ENCODE measurements at places on chromosomes 16 and 17. TPM values are rescaled to one million over a fixed set of nuclear protein-coding genes. Genes with fewer than 3 reads are reported as not detected.

DNA sequence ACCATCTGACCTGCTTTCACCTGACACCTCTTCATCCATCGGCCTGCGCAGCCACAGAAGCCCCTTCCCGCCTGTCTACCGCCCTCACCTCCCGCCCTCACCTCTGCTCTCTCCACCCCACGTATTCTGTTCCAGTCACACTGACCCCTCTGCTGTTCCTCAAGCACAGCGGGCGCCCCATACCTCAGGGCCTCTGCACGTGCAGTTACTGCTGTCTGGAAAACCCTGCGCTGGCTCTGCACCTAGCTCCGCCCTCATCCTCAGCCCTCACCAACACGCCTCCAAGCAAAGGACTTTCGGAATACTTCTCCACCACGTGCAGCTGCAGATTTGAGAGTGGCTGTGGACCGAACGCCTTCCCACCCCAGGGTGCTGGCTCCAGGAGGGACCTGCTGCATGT is 24.6 kb upstream of the PABPN1L start:
- DNase-seq: no peak

TPPP3 gene
- 55.9 TPM for polyA plus RNA-seq

HSD11B2 gene
- polyA plus RNA-seq: 35.1 TPM

DNA sequence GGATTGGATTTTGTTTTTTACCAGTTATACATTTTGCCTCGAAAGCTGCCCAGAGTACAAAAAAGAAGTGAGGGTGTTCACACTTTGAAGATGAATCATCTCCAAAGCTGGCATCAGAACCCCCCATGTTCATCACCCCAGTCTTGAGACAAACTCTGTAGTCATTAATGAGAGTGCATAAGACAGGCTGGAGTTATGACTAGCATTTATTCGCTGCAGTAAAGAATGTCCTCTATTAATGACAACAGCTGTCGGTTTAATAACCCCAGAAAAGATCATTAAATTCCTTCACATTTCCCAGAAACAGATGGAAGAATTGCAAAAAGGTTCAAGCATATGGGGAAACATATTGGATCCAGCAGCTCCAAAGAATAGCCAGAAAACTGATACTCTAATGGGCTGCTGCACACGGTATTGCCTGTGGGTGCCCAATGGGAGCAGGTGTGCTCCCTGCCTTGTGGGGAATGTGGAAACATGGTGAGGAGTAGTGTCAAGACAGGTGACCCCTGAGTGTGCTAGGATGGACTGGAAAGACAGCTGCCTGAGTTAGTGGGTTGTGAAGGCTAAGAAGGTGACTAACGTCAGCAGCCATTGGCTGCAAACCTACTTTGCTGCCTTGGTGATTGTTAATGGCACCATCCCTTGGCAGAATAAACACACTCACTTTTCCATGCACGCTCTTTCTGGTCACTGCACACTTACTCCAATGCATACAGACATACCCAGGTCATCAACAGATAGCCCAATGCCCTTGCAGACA is 81.9 kb downstream of the AIPL1 start:
- no peak for DNase-seq

C17orf50 gene
- 0.26 TPM for polyA plus RNA-seq

DNA sequence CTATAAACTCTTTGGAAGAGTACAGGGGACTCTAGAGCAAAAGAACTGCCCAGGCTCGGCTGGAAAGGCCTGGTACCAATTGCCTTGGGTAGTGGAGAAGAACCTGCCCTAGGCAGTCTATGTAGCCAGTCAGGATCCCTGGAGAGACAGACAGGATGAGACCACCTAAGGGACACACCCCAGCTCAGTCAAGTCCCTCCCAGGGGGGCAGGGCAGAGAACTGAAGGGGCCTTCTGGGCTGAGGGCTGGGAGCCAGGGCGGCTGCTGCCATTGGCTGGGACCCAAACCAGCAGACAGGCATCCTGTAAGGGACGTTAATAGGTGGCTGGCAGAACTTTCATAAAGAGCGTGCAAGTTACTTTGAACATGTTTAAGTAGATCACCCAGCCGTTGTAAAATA is 12.8 kb upstream of the SLC38A8 start:
- DNase-seq: no peak

DNA sequence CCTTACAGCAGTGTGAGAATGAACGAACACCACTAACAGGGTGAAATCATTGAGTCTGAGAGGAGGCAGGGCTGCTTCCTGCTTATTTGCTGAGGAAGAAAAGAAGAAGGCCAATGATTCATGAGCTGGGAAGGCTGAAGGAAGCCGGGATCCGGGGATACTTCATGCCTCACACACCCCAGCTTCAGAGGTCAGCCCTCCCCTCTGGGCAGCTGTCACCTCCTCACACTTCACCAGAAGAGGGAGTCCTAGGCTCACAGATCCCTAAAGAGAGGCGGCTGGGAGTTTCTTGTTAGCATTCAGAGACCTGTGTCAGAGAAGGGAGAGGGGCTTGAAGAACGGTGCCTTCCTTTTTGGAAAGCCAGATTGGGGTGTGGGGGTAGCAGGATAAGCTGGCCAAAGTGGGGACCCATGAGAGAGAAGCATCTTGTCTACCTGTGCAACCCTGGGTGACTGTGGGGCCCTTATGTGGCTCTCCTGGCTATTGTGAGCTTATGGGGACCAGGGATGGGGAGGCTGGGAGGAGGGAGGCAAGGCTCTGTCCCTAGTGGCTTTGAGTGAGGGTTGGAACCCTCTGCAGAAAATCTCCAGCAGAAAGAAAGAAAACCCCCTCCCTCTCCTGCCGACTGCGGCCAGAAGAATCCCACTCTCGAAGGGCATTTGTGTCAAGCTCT is 94.6 kb downstream of the RGS9 start:
- peak; percentile 67 for DNase-seq

DNA sequence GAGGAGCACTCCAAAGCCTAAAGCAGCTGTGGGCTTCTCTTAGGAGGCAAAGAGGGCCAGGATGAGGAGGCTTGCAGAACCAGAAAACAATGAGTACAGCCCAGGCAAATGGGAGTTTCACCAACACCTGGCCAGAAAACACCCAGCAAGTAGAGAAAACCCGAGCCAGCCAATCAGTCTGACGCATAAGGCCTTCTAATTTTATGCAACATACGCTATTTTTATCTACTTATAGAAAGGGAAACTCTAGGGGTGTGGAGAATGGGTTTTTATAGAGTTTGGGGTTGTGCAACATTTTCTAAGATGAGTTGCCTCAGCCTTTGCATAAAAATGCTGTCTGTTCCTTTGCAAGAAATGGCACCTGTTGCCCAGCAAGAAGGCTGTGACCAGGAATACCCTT is 529.0 kb upstream of the CDH5 start:
- DNase-seq: no peak

DNA sequence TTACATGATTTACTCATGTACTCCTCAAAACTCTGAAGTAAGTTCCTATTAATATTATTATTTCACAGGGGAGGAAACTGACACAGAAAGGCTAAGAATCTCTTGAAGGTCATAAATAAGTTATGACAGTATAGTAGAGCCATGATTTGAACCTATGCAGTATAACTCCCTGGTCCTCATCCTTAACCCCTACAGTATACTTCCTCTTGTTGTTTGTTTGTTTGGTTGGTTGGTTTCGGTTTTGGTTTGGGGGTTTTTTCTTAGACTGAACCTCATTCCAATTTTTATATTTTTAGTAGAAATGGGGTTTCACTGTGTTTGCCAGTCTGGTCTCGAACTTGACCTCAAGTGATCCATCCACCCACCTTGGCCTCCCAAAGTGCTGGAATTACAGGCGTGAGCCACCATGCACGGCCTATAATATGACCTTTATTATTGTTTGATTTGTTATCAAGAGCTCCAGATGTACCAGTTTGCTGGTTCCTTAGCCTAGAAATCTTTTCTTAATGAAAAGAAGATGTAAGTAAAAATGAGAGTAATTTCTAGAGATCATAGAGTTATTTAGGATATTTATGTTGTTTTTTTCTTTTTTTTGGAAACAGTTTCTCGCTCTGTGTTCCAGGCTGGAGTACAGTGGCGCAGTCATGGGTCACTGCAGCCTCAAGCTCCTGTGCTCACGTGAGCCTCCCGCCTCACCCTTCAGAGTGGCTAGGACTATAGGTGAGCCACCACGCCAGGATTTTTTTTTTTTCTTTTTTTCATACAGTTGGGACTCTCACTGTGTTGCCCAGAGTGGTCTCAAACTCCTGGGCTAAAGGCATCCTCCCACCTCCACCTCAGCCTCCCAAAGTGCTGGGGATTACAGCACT is 4.8 kb downstream of the PRR11 start:
- DNase-seq: no peak

ATP2A3 gene
- polyA plus RNA-seq: 4.6 TPM

DNA sequence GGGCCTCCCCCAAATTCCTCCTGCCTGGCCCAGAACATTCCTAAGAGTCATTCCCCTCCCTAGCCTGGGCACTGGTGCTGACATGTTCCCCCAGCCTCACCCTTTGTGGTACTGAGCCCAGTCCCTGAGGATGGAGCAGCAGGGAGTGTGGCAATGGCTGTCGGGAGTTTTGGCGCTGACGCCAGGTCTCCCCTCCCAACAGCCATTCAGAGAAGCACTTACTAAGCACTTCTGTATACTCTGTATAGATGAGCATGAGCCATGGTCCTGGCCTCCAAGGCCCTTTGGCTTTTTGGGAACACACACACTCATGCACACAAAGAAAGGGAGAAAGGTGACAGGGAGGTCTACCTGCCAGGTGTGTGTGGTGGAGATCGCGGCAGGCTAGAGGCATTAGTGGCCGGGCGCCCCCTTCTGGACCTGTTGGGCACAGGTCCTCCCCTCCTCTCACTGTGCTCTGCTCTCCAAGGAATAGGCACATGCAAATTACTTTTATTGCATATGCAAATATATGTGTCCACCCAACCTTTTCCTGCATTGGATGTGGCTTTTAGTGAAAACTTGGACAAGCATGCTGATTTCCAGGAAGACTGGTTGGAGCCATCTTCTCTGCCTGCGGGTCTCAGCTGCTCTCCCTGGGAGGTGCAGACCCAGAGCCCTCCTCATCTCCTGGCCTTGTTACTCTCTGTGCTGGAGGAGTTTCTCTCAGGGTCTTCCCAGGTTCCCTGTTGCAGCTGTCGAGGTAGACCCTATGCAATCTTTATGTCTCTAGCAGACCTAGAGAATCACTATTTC is 17.4 kb upstream of the C17orf107 start:
- DNase-seq: no peak

GRCh38 chr17:22278302-22279275 is 586.3 kb downstream of the KCNJ18 start:
- no peak for DNase-seq

GRCh38 chr17:46032909-46033308 is 33.9 kb downstream of the STH start:
- DNase-seq: no peak

DHRS13 gene
- polyA plus RNA-seq: 17.6 TPM

MT1H gene
- polyA plus RNA-seq: 25.2 TPM

GRCh38 chr17:31472137-31472536 is 80.7 kb downstream of the RAB11FIP4 start:
- no peak for DNase-seq

DNA sequence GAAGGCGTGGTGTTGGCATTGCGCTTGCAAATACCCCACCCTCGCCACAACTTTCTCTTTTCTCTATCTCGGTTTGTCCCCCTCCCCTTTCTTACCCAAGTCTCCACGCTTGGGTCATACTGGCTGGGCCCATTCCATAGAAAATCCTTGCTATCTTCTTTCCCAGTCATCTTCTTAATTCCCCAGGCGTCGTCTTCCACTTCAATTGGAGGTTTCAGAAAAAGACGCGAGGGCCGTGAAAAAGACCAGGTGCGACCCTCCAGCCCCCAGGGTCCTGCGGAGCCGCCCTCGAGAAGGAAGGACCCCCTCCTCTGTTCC is 8.3 kb downstream of the IRX5 start:
- DNase-seq: no peak

DNA sequence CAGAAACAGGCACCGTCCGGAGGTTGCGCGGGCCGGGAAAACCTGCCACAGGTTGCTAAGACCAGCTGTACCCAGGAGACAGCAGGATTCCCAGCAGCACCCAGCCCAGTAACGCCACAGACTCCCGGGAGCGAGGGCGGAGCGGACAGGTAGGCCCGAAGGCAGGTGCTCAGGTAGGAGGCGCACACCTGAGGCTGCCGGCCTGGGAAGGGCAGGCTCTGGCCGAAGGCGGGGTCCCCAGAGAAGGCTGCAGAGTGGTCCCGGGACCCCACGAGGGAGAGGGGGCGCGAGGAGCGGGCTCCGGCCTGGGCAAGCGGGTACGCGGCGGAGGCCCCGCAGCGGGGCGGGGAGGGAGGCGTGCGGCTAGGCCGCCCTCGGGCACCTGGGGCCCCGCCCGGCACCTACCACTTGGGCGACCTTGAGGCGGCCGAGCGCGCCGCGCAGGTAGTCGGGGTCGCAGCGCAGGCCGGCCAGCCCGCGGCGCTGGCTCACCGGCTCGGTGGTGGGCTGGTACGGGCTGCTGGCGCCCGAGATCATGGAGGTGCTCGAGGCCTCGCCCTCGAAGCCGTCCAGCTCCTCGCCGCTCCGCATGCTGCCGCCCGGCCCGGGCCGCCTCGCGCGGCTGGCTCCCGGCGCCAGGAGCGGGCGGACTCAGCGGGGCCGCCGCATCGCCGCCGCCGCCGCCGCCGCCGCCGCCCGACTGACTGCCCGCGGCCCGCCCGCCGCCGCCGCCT is 441 bp downstream of the CMTM4 start:
- no peak for DNase-seq

DNA sequence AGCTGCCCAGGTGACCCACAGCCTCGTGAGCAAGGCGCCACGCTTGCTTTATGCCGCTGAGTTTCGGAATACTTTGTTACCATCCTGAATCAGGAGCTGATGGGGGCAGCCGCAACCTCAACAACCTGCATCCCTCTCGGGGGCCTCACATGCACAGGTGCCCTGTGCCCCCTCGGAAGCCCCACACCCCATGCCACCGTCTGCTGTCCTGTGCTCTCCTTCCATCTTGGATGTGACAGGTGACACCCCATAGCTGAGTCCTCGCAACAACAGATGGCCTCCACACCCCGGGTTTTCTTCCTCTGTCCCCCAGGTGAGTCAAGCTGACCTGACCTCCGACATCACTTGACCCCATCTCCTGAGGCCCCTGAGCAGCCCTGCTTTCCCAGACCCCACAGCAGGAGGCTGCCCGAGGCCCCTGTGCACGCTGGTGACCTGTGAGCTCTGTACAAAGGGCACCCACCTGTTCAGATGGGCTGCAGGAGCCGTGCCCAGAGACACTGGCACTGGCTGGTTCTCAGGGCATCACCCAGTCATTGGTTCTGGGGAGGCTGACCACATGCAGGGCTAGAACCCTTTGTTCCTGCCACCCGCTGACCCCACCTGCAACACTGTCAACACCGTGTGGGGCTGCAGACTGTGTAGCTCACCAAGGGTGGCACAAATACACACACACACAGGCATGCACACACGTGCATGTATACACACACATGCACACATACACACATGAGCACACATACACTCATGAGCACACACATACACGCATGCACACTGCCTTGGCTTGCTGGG is 57.7 kb downstream of the RMI2 start:
- no peak for DNase-seq

- no peak for DNase-seq
Measured at GRCh38 chr17:17841601-17842025, 4.8 kb upstream of the SREBF1 start.

GRN gene
- 206 TPM for polyA plus RNA-seq

DNA sequence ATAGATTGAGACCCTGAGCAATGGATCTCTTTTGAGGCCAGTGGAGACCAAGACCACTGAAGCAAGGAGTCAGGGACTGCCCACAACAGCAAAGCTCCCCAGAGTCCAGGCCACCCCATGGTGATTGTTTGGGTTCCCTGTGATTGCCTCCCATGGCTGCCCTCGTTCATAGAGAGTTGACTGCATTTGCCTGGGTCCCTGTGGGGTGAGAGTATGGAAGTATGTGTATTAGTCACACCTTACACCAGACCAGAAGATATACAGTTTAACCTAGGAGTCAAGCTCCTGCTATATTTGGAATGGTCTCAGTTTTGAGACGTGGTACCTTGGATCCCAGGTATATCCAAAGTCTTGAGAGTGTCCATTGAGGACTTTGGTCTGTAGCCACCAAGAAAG is 20.2 kb downstream of the HLF start:
- DNase-seq: no peak

Measured in renal cortex interstitium (tissue), 15 donors.